ENCODE measurements at places on chromosomes 7 and 10.
A peak's percentile ranks its signal among the peaks of the same experiment; 100 is the strongest.

- no peak for DNase-seq
These were observed 96.0 kb downstream of the GSAP start for GRCh38 chr7:77320137-77320536.

GRCh38 chr7:142717453-142717852 is 31.8 kb upstream of the PRSS1 start:
- DNase-seq, result peak; percentile 48

GRCh38 chr10:24394461-24395190 is 185.7 kb downstream of the KIAA1217 start:
- DNase-seq, result no peak

GRCh38 chr10:21624951-21625350 is 90.9 kb downstream of the MLLT10 start:
- DNase-seq, result no peak

DNA sequence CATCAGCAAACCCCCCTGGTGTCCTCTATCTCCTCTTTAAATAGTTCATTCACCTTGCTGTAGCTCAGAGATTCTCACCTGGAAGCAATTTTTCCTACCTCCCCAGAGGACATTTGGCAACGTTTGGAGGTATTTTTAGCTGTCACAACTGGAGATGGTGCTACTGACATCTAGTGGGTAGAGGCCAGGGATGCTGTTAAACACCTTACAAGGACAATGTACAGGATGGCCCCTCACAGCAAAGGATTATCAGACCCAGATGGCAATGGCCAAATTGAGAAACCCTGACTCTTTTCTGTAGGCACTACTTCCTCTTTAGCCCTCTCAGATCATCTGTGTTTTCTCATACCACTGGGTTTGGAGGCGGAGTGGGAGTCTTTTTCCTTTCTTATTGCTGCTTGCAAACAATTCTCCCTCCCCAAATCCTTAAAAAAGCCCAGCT is 13.2 kb upstream of the TRA2A start:
- DNase-seq, result no peak
